ENCODE measurements at places on chromosomes 3 and 15.

GRCh38 chr3:196016059-196016458 lies 65.8 kb downstream of the TFRC start:
- no peak for DNase-seq

- no peak for DNase-seq
Measured at GRCh38 chr3:134956395-134956794, 161.3 kb downstream of the EPHB1 start.

- no peak for DNase-seq
Measured at GRCh38 chr3:53170325-53171063, 9.5 kb downstream of the PRKCD start.

- DNase-seq = no peak
Measured at GRCh38 chr3:183519891-183520290, 35.6 kb downstream of the KLHL6 start.

- DNase-seq = no peak
Measured at GRCh38 chr3:21620511-21621155, 130.4 kb downstream of the ZNF385D start.

DNA sequence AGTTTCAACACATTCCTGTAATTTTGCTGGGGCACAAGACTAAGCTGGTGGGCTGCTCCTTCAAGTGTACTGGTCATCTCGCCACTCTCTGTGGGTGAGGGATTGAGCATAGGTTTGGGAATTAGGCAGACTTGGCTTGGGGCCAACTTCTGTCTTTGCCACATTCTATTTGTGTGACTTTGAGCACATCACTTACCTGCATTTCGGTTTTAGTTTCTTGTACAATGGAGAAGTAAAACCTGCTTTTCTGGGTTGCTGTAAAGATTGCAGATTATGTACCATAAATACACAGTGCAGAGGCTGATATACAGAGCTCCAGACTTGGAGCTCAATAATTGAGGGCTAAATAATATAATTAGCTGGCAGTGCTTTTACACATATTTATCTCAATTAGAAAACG lies 162.1 kb downstream of the C3orf38 start:
- DNase-seq = no peak

DNA sequence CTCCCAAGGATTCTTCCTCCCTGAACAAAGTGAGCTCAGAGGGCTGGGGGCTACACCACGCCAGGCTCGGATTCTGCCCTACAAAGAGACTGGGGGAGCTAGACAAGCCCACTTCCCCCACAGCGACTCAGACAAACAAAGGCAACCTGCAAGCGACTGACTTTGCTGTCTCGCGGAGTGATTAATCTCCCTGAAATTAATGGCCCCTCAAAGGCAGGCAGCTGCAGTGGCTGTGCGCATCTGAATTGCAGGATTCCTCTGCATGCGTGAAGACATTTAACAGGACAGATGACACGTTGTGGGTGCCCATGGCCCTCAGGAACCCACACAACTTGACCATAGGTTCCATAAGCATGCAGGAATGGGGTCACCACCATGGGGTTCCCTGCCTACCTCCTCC lies 18.4 kb downstream of the CTXND1 start:
- no peak for DNase-seq

DNA sequence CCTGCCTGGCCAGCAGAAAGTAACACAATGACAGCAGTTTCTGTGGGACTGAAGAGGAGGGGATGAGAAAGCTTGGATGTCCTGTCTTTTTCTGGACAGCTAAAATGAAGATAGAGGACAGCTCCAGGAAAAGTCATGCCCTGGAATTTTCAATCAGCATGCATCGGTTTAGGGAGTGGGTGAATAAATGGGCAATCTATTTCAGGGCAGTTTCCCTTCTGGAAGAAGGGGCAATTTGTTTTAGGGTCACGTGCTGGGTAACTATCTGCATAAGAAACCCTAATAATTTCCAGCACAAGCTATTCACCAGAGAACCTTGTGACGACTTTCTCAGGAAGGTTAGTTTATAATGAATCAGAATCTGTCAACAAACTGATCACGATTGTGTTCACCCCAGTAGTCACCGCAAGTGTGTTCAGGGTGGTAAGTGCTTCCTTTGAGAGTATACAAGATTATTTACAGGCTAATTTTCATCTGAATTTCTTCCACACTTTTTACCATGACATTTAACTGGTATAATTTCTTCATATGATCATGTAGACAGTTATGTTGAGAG lies 318.0 kb upstream of the GBE1 start:
- DNase-seq = no peak

- DNase-seq = no peak
Measured at GRCh38 chr15:80068578-80068977, 9.1 kb downstream of the ZFAND6 start.

- no peak for DNase-seq
Measured at GRCh38 chr3:18370672-18371071, 54.5 kb downstream of the SATB1 start.

GRCh38 chr3:42853739-42854302 lies 21.9 kb downstream of the CYP8B1 start:
- no peak for DNase-seq

DNA sequence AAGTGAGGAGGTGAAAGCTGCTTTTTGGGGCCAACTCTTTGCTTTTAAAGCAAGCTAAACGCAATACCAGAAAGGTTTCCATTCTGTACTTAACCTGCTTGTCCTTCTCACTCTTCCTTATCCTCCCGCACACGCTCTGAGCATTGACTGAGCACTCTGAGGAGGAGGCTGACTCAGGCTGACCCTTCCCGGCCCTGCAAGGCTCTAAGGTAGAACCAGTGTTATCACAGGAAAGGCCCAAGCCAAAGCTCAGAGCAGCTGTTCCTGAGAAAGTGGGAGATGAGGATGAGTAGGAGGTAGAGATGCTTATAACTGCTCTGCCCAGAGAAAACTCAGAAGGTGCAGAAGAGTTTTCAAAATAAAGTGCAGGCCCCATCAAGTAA lies 2.3 kb downstream of the B3GNT5 start:
- no peak for DNase-seq

DNA sequence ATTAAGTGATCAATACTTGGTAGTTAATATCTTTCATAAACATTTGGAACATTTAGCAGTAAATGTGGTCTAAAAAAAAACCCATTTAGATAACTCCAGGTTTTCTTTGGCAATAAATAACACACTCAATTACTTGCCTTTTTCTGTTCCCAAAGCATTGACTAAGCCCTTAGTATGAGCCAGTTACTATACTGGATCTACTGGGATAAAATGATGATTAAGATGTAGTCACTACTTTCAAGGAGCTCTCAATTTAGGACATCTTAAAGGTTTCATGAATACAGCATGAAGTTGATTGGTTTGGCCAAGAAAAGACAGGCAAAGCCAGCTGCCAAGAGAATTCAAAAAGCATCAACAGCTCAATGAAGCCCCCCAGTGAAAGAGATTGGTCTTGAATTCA lies 250.9 kb downstream of the EPHA3 start:
- no peak for DNase-seq

- DNase-seq = no peak
Measured at GRCh38 chr15:40150163-40150925, 10.5 kb upstream of the BUB1B start.

- no peak for DNase-seq
Measured at GRCh38 chr15:72588096-72588495, 66.4 kb upstream of the GOLGA6B start.

DNA sequence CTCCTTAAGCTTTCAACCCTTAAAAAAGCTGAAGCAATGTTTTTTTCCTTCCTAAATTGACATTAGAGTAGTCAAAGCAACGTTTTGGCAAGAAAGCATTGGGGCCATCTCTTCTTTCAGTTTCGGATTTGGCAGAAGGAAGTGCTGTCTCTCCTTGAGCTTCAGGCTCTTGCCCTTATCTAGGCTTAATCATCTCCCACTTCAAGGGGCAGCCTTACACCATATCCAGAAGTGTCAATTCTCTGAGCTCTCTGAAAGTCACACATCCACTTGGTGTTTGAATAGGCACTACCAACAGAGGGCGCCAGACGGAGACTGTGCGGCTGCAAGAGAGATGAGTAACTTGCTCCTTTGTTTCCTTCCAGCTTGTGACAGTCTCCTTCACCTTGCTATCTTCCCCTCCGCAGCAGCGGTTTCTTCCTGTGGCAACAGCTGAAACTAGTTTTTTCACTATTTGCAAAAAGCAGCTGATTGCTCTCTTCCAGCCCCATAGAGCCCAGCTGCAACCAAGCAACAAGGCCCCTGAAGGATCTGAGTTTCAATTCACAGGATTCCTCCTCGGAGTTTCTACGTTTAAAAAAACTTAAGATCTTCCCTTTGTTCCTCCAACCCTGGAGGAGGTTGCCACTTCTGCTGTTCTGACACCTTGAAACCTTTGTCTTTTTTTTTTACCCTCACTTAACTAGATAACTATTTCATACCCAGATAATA lies 147.0 kb upstream of the SLCO3A1 start:
- no peak for DNase-seq

- DNase-seq = no peak
Measured at GRCh38 chr3:31748933-31749295, 216.2 kb downstream of the STT3B start.

GRCh38 chr3:14552041-14552648 lies 12.0 kb upstream of the GRIP2 start:
- DNase-seq = no peak

DNA sequence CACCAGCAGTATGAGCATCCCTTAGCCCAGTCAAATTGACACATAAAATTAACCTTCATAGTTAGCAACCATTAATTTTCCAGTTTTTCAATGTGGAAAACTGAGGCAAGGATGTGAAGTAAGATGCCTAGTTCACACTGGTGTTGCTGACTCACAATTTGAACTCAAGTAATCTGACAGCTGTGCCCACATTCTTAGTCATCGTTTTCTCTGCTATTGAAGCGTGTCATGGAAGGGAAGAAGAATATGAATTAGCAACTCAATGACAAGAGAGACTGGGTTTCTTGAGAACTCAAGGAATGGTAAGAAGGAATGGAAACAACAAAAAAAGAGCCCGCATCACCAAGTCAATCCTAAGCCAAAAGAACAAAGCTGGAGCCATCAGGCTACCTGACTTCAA lies 261.4 kb downstream of the EPHA3 start:
- DNase-seq = no peak

DNA sequence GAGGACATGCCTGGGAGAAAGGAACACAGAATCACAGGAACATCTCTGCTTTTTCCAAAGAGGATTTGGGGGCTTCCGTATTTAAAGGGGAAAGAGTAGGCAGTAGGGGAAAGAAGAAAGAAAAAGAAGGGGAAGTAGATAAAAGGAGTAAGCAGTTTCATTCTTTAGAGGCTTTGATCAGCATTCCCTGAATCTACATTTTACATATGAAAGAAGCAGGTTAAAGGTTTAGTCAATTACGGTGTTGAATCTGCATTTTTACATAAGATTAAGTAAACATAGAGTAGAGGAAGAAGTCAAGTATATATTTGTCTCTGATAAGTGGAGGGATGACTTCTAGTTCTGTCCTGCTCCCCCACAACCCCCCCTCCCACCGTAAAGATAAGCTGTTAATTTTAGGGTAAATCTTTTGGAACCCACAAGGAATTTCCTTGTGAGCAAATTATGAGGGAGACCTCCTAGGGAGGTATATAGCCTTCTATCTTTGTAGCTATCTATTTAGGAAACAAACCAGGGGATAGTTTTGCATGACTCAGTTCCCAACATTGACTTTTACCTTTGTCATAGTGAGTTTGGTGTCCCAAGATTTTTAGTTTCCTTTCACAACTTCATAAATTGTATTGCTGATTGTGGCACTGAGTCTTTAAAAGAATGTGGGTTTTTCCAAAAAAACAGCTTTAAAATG lies 8.7 kb upstream of the P2RY12 start:
- no peak for DNase-seq

DNA sequence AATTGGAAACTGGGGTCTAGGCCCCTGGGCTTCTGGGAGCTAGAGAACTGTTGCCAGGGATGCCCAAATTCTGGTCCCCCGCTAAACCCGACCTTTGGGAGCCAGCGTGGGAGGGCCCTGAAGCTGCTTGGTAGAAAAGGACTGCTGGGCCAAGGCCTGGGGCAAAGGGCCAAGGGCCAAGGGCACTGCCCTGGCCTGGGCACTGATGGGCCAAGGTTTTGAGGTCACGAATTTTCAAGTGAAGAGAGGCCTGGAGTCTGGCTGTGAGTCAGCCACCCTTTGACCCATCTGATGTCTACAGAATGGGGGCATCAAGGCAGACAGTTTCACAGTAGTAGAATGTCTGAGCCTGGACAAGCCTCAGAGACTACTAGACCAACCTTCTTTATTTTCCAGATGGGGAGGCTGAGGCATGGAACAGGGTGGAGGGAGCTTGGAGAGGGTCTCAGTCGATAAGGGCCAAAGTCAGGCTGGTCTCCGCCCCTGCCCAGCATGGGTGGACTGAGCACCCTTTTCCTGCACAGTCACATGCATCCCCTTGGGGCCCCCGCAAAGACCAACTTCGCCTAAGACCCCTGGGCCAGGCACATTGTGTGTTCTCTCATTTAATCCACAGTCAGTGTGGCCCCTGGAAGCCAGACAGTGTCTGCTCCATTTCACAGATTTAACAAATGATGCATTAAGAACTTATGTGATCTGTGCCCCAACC lies 66.3 kb downstream of the ATP2B2 start:
- no peak for DNase-seq

DNA sequence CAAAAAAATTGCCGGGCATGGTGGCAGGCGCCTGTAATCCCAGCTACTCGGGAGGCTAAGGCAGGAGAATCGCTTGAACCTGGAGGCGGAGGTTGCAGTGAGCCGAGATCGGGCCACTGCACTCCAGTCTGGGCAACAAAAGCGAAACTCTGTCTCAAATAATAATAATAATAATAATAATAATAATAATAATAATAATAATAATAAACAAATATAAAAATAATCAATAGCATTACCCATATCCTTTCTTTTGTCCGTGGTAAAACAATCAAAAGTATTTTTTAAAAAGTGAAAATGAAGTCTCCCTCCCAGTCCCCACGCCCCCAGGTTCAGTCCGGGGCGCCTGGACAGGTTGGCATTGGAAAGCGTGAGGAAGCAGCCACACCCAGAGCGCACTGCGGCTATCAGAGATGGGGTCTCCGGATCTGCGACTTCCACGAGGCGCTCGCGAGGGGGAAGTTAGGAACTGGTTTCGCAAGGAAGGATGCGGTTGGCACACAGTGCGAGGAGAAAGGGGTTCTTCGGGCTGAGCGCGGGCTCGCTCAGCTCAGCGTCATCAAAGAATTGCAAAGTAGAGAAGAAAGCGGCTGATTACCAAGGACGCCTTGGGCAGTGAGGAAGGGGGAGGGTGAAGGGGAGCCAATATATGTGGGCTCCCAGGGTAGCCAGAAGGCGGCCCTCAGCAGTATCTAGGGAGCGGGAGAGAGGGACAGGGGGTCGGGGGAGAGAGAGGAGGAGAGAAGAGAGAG lies 69.5 kb upstream of the EPHB3 start:
- no peak for DNase-seq

DNA sequence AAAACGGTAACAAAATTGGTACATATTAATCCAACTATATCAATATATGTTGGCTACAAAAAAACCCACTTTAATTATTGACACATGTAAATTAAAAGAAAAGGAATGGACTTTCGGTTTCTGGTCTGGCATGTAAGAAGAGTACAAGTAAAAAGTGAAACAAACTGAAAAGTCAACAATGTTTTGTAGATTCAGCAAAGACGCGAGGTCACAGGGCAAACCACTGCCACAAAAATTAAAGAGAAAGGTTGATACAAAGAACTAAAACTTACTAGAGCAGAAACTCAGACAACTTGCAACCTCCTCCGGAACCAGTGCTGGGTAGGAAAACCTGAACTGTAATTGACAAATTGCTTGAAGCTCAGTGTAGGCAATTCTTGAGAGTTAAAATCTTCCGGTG lies 110.6 kb upstream of the ARPP21 start:
- DNase-seq = no peak

GRCh38 chr15:80576519-80577090 lies 118.5 kb upstream of the ABHD17C start:
- DNase-seq = no peak

All from cortex of kidney (tissue), 1 donor.